ENCODE measurements at places on chromosomes 2 and 18.

- DNase-seq: peak; percentile 4
Observed at GRCh38 chr2:212227755-212228154, 310.8 kb downstream of the ERBB4 start.

GRCh38 chr2:172113617-172114016 is 10.9 kb upstream of the DLX2 start:
- no peak for DNase-seq

GRCh38 chr2:174554529-174555150 is 43.0 kb downstream of the WIPF1 start:
- no peak for DNase-seq

GRCh38 chr2:42865884-42866881 is 73.8 kb upstream of the HAAO start:
- no peak for DNase-seq

DNA sequence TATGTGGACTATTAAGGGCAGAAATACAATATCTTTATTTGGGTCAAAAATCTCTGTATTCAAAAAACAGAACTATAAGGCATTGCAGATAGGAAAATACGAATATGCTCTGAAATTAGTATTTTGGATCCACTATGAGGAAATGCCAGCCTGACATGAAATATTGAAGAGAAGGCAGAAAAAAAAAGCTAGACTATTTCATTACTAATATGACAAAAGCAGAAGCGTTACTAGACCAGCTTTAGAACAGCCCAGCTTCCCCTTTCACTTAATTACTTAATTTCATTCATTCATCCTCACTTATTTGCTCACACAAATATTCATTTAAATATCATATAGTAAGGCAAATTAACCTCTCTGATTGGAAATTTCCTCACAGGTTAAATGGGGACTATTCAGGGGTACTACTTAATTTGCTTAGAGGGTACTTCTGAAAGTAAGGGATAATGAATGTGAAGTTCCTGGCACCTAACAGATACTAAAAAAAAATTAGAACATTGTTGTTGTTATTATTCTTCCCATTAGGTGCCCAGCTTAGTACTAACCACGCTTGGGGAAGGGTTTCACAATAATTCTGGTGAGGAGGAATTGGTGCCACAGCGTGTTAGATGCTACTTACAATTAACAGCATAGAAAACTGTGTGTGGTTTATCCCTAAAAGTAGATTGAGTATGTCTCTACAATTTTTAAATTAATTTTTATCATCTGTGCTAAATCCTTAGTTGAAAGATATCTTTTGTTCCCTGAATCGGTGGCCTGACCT is 71.1 kb upstream of the CTLA4 start:
- no peak for DNase-seq

DNA sequence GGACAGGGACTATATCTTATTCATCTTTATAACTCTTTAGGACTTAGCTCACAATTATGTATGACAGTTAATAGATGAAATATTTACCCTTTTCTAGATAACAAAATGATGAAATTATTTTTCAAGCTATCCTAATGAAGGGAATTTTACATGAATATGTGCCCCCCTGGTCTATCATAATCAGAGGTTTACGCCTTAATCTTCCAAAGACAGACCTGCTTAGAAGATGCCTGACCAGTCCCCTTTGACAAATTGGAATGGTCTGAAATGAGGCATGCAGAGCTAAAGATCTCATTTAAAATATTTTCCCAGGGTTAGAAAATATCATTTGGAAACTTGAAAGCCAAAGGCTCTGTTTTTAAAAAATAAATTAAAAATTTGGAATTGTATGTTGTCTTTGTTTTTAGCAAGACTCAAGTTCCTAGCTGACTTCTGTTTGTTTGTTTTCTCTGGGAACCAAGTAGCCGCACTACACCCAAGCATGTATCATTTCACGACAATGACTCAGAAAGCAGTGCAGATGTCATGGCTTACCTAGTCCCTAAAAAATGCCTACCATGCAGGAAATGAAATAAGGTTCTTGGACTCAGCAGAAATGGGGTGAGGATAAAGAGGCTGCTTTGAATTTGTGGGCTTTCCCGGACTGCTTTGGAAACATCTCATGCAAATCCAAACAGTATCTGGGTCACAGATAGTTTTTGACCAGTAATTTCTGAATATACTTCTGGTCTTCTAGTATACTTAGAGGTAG is 162.1 kb downstream of the ZEB2 start:
- peak; percentile 91 for DNase-seq

- DNase-seq: no peak
Observed at GRCh38 chr18:49094136-49094535, 143.4 kb upstream of the SMAD7 start.

DNA sequence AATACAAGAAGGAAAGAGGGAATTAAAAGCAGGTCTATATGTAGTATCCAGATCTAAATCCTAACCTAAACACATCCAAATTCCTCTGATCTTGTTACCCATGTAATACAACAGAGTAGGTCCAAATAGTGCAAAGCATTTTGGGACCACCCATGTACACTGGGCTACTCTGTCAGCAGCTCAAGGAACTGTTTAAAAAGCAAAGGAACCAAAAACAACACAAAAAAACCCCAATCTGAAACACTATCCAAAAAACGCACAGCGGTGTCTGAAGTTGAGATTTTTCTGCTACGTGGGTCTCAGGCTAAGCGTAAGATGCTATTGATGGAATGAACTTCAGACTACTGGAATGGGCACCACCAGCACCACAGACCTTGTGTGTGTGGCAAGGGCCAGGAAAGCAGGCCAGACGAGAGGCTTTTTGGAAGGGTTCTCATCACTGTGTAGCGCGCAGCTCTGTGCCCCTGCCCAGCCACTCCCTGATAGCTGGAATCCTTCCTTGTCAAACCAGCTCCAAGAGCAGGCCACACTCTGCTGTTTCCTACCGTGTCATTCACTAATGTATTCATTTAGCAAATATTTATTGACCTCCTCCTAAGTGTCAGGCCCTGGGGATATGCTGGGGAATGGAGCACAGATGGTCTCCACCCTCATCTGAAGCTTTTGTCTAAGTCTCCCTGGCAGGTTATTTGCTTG is 101.4 kb downstream of the COLEC12 start:
- DNase-seq: no peak

DNA sequence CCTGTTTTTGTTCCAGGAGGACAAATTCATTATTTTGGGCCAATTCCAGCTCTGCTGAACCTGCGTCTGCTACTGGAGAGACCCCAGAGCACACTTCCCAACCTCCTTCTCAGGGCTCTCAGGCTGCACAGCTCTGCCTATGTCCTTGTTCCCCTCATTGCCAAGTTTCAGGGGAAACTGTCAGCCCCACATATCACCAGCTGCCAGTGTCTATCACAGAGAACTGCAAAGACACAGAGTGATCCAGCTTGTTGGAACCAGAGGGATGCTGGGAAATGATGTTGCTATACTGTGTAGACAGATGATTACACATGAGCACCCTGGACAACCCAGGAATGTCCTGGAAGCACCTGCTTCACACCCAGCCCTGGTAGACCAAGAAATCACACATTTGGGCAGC is 67.4 kb upstream of the TMEM247 start:
- DNase-seq: no peak

- DNase-seq: no peak
Observed at GRCh38 chr18:5710235-5710634, 166.4 kb upstream of the EPB41L3 start.

GRCh38 chr2:124480958-124481357 is 455.9 kb downstream of the CNTNAP5 start:
- no peak for DNase-seq

GRCh38 chr2:26355038-26355995 is 8.7 kb upstream of the ADGRF3 start:
- peak; percentile 81 for DNase-seq

DNA sequence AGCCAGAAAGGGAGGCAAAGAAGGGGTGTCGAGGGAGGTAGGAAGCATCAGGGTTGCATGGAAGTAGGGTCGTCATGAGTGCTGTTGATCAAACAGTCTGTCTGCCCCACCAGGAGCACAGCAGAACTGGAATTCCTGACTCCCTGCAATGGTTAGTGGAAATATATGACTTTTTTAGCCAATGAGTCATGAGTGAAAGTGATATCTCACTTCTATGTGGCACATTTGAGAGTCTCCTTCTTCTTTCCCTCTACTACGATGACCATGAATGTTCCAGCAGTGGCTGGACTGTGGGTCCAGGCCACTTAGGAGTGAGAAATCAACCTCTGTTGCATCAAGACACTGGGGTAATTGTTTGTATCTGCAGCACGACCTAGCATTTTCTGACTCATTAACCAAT is 199.5 kb downstream of the TTC32 start:
- DNase-seq: no peak

DNA sequence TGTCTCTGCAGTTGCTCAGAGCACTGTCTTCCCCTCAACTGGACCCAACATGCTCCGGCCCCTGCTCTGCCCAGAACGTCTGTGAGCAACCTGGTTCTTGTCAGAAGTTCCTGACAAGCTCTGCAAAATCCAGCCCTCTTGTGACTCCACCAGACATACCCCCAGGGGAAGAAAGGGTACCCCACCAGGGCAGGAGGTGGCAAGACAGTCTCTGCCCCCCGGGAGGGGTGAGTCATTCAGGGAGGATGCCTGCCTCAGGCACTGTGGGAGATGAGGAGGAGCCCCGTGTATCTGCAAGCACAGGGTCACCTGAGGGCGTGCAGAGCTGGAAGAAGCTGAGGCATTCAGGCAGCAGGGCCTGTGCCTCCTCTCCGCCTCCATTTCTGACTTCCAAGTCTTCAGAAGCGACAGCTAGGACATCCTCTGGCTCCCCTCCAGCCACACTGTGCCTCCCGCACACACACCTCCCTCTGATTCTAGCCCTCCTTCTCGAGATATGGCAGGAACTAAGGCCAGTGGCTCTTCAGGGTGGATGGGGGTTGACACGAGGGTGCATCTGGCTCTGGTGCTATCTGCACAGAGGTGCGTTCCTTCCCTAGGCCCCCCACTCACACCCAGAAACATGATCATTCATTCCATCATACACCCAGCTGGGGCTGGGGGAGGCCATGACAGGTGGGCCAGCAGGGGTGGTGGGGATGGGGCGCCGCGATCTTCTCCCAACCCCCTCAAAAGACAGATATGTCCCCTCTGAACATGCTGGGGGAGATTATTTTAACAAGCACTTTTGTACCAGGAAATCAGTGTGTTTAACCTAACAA is 222.2 kb downstream of the CYP26B1 start:
- DNase-seq: no peak

- no peak for DNase-seq
Observed at GRCh38 chr18:55861266-55861665, 273.3 kb upstream of the TCF4 start.

DNA sequence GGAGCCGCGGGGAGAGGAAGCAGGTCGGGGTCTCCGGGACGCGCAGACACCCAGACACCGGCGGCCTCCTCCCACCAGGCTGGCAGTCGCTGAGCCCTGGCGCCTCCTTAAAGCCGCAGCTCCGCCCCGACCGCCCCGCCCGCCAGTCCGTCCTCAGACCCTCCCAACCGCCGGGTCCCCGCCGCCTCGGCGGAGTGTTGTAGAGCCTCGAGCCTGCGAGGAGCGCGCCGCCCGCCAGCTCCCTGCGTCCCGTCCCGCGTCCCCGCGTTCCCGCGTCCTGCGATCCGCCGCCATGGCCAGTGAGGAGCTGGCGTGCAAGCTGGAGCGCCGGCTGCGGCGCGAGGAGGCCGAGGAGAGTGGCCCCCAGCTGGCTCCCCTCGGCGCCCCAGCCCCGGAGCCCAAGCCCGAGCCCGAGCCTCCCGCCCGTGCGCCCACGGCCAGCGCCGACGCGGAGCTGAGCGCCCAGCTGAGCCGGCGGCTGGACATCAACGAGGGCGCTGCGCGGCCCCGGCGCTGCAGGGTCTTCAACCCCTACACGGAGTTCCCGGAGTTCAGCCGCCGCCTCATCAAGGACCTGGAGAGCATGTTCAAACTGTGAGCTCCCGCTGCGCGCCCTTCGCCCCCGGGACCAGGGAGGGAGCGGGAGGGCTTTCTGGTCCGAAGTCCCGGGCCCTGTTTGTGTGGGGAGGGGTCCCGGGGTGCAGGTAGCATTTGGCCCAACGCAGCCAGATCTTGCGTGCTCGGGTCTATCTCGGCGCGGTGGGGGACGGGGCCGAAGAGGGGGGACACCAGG is at the start of gene EFHD1:
TSS of gene EFHD1 (plus strand) at position 192 of the 793 bp plus-strand sequence. CDS start at position 293, 101 bp downstream.
- no peak for DNase-seq

- no peak for DNase-seq
Observed at GRCh38 chr2:117330641-117331040, 483.9 kb upstream of the DDX18 start.

GRCh38 chr2:32478889-32479620 is 122.2 kb downstream of the BIRC6 start:
- DNase-seq: no peak

GRCh38 chr18:73245345-73245744 is 377.6 kb upstream of the NETO1 start:
- no peak for DNase-seq

DNA sequence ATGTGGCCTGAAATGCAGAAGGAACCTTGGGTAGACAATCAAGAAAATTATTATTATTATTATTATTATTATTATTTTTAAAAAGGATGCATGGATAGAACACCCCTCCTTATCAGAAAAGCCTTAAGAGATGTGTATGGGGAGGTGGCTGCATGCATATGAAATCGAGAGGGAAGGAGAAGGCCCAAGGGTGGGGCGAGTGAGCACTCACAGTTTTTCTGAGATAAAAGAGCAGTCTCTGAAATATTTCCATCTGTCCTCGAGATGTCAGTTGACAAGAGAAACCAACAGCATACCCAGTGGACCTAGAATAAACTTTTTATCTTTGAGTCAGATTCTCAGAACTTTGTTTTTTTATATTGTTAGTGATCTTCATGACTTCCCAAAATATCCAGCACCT is 282.9 kb downstream of the GPD2 start:
- no peak for DNase-seq

GRCh38 chr2:191264647-191265081 is 19.5 kb downstream of the MYO1B start:
- no peak for DNase-seq

GRCh38 chr2:212021947-212022346 is 516.7 kb downstream of the ERBB4 start:
- no peak for DNase-seq

DNA sequence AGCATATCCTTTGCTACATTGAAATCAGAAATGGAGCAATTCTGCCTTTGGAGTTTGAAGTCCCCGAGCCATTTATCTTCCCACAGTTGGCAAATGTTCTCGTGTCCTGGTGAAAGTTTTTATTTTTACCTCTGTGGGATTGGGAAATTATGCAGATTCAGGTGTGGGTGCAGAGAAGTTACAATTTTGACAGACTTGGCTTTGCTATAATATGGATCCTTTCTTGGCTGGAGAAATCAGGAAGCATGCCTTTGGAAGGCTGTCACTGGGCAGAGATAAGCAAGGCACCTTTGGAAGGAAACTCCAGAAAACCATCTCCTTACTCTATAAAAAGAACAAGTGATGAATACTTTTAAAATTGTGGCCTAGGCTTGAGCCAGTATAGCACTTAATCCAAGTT is 278.3 kb downstream of the SETBP1 start:
- no peak for DNase-seq

GRCh38 chr2:3451169-3451568 is 68.2 kb downstream of the ADI1 start:
- no peak for DNase-seq

GRCh38 chr2:166725927-166726924 is 162.1 kb upstream of the XIRP2 start:
- DNase-seq: no peak

Measured in HFF-Myc (cell line).